GM04503 (cell line): ENCODE measurements at places on chromosomes 2 and 18.
A peak's percentile ranks its signal among the peaks of the same experiment; 100 is the strongest.

DNA sequence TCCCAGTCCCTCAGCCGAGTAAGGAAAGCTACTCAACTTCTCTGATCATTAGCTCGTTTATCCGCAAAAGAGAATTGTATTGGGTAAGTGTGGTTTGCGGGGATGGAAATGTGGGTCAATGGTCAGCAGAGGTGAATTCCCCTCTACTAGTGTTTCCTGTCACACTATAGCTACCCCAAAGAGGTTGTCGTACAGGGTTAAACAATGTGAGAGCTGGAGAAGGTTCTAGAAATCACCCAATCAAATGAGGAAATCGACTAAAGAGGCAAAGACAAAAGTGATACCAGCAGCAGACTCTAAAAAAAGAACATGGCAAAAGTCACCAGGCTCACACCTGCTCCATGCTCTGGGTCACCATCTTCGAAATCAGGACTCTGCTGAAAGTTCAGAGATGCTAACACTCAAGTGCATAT is 144.7 kb upstream of the ITGA4 start:
- no peak for DNase-seq

- DNase-seq, result no peak
Observed at GRCh38 chr2:126936219-126936723, 37.6 kb downstream of the TEX51 start.

DNA sequence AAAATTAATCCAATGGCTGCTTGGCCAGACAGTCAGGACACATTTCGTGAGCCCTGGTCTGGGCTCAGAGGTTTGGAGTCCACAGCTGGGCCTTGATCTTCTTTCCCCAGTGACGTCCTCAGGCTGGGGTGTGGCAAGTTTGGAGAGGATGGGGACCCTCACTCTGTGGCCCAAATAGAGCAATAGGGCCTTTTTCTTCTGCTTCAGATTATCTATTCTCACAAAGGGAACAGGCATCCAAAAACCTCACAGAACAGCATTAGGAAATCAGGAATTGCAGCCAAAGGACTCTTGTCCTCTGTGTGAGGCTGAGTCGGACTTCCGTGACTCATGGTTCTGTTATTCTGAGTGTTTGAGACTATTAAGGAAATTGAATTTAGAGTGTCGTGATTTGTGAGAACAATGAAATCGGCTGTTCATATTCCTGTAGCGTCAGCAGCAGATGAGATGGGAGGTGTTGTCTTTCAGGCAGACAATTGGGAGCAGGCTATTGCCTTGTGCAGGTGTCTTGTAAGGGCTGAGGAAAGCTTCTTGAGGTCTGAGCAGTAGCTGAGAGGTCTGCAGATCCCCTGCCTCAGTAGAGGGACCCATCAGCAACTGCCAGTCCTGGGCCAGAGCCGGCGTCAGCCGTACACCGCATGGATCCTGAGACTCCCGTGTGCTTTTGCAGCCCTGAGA is 113.8 kb downstream of the SH3RF3 start:
- peak; percentile 93 for DNase-seq

DNA sequence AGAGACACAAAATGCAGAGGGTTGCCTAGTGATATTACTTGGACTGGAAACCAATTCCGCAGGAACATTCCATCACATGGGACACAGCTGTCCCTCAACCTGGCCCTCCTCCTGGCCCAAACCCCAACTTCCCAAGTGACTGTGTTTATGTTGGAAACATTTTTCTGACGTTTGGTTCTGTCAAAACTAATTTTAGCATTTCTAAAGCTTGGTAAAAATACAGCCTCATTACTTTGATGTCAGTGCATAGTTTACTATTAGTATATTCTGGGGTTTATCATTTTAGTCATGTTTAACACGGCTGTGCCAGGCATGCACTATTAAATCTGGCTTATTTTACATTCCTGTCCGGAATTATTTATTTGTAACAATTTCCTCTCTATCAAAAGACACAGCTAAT is 69.9 kb downstream of the GLI2 start:
- DNase-seq, result no peak

GRCh38 chr2:212145121-212145520 is 393.5 kb downstream of the ERBB4 start:
- DNase-seq, result no peak

DNA sequence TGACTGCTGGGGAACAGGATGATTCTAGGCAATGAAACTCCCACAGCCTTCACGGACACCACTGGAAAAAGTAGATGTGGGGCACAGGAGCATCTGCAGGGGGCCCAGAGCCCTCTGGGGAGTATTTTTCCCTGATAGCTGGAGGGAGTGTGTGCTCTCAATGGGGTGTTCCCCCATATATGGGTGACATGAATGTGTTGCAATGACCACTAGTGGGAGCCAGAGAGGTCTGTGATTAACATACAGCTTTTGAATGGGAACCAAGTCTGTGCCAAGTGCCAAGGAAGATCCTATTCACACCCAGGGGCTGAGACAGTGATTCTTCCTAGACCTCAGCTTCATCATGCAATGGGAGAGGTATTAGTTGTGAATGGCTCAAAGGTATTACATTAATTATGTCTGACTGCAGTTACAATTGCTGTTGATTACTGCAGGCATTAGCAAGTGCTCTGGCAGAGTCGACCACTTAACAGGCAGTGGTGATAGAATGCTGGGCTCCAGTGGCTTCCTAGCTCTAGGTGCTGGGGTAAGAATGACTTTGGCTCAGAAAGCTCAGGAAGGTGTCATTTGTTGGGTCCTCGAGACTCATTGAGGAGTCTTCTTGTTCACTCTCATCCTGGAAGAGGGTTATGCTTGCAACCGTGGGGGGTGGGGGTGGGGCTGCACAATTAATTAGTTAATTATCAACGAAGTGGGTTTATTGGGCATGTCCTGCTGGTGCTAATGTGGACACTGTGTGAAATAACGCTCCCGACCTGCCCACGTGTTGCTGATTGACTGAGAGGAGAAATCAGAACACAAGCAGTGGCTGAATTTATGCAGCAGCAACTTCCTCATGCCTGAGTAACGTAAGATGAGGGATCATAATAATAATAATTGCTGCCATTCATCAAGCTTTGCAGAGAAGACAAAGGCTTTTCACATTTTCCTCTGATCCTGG is 194.1 kb downstream of the CLIP4 start:
- DNase-seq, result no peak

GRCh38 chr2:97728091-97728731 is 14.8 kb downstream of the ZAP70 start:
- peak; percentile 11 for DNase-seq

DNA sequence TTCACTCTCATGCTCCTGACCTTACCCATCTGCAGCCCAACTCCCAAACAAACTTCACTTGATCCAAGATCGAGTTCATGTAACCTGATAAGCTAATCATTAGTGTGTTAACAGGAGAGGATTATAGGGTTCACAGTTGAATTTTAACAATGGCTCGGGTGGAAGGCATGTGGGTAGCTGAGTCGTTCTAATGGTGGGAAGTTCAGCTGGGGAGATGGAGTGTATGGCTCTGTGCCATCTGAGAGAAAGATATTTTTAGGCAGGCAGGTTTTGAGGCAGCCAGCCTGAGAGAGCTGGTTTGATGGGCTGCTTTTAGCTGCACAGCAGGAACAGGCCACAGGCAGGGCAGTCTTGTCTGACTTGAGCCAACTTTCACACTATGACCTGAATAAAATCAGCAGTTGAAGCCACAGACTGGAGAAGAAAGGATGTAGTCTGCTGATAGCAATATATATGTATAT is 17.7 kb upstream of the NFE2L2 start:
- no peak for DNase-seq

DNA sequence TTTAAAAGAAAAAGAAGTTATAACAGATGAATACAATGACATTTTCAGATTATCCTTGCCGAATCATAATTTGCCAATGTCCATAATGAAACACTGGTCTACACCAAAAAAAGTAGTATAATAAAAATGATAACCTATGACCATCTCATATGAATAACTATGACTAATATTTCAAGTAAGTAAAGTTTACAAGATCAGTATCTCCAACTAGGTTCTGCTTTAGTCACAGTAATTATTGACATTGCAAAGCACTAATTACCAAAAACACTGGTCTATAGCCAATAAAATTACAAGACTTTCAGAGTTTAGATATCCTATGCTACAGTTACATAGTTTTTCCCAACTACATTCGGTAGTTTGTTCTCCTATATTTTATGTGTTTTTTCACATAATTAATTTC is 136.7 kb downstream of the MEMO1 start:
- no peak for DNase-seq

DNA sequence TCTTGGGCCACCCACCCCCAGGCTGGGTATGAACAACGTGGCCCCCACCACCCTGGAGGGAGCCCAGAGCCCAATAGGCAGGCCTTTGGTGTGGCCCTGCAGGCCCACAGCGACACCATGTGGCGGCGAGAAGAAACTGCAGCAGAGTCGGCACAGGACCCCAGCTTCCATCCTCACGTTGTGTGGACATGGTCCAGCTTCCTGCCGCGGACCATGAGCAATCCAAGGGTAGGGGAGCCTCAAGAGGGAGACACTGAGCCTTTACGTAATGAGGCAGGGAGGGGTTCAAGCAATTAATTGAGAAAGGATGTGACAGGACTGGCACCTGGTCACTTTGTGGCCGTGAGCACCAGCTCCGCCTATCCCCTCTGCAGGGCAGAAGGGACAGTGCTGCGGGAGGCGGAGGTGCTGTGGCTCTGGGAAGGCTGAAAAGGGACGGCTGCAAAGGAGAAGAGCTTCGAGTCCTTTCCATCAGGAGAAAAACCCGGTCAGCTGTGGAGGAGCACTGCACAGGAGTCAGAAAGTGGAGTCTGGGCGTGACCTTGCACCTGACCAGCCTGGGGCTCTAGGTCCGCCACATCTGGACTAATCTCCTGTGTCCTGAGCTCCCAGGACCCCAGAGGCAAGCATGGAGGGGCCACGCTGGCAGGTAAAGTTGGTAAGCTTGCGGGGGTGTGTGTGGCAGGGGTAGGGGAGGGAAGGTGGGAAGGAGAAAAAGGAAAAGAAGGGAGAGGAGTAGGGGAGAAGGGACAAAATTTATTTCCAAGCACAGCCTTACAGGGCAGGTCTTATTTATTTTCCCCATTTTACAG is 44.9 kb downstream of the TMEM37 start:
- DNase-seq, result no peak

DNA sequence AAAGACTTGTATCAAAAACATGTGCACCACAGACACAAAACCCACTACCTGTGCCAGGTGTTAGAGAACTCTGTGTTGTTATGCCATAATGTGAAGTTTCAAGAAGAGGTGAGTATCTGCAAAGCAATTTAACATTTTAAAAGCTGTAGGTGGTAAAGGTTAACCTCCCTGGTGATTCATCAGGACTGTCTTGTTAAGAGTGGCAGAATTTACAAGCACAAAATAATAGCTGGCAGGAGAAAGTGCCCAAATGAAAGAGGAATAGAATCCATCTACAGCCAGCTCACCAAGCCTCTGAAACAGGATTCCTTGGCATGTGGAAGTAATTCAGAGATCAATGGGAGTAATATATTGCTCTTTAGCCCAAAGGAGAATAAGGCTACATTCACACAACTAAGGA is 230.7 kb downstream of the AFF3 start:
- no peak for DNase-seq

DNA sequence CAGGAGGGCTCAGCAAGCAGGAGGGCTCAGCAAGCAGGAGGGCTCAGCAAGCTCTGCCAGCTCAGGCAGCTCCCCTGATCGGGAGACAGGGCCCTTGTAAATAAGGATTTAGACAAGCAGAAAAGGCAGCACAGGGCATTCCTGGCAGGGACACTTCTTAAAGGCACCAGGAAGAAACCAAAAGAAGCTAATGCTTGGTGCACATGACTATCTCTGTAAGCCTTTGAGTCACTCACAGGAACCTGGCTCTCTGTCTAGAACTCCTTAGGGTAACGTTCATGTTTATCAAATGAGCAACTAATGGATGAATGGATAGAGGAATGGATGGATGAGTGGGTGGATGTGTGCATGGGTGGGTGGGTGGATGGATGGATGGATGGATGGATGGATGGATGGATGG is 28.4 kb downstream of the TMEM37 start:
- no peak for DNase-seq

- no peak for DNase-seq
Observed at GRCh38 chr2:77434880-77435279, 87.3 kb downstream of the LRRTM4 start.

DNA sequence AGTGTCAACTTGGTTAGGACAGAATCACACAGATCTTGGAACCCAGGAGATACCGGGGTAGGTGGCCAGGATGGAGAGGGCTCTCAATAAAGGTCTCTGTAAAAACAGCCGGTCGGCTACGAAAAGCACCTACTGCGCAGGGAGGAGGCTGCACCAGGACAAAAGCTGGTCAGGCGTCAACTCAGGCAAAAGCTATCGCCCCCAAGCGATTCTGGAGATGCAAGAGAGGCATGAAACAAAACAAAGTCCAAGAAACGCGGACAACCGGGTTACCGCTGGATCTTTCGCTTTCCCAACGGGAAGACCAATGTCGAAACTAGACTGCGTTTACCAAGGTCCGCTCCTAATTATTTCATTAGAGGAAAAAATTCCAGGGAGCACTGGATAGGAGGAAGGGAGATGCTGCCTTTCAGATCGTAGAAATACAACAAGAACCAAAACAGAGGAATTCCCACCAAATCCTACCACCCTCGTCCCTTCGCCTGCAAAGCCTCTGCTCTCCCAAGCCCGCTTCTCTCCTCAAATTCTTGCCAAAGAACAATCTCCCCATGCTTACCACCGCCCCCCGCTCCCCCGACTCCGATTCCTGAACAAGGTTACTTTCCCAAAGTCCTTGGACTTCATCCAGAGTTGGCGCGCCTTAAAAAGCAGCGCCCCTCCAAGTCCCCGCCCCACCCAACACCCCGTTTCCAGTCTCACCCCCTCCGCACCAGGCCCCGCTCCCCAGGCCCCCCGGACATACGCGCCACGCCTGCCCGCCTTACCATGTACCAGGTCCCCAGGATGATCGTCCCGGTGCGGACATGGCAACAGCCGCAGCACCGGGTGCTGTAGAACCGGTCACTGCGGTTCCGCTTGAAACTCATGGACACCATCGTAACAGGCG is 539 bp downstream of the LAPTM4A start:
- no peak for DNase-seq

GRCh38 chr2:95042472-95043271 is 17.2 kb downstream of the MAL start:
- no peak for DNase-seq

DNA sequence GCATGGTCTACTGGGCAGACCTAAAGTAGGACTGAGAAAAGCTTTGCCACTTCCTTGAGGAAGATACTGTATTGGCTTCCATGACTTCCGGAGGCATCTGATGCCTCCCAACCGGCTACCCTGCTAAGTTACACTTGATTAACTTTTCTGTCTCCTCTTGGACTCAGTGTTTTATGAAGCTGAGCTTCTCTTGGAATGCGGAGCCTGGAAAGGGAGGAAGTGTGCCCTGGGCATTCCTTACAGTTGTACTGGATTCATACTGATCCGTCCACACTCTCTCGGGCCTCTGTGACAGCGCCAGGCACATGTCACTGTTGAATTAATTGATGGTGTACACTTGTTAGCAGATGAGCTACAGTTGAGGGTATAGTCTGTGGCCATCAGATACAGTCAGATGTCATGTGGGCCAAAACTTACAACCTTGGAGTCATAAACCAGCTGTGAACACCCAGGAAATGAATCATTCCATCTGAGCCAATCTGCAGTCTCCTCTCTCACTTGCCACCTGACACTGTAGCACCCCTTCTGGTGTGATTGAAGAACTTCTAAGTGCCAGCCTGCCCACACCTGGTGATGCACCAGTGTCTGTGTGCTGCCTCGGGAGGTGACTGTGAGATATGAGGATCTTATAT is 122.5 kb downstream of the FHOD3 start:
- DNase-seq, result no peak

- no peak for DNase-seq
Observed at GRCh38 chr2:159459279-159459678, 157.1 kb downstream of the BAZ2B start.

GRCh38 chr2:172513935-172514586 is 41.8 kb upstream of the PDK1 start:
- DNase-seq, result no peak
